RWPE1 (cell line): ENCODE measurements at places on chromosomes 5 and 9.

DNA sequence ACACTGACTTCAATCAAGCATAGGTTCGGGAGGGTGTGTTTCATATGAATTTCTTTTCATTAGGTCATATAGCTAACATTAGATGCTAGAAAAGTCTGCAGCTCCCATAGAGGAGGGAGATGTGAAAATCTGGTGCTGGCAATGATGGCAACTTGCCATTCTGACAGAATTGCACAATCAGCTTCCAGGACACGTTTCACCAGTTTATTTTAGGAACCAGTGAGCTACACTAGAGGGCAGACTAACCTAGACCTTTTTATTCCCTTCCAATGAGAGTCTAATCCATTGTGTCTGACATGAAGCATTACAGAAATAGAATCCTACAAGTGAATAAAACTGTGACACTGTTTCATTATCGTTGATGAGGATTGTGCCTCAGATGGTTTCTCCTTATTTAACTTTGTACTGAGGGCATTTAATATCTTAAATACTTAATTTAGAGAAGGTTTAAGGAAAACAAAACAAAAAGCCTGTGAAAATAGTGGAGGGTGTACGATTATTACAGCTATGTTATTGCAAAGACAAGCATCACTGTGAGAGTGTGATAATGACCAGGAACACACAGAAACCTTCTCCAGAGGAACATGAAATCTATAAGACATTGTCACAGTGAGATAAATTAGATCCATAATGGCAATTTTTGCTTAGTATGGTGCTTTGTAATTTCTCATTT, 363.3 kb upstream of the RPS23 start:
- DNase-seq, result peak; percentile 90

GRCh38 chr5:151047814-151048425, 27.5 kb downstream of the GPX3 start:
- no peak for DNase-seq

DNA sequence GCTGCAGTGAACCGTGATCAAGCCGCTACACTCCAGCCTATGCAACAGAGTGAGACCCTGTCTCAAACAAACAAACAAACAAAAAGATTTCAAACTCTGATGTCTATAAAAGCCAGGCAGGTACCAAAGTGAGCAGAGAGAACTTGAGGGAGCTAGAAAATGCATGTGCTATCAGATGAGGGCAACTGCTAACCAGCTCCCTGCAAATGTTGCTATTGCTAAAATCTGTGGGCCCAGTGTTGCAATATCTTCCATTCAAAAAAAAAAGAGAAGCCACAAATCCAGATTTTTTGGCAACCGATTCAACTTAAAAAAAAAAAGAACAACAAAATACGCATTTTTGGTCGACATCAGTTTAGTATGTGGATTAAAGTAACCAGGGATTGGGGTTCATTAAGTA, 5.5 kb downstream of the UBE2D2 start:
- no peak for DNase-seq

GRCh38 chr9:117555964-117556629, 141.2 kb upstream of the ASTN2 start:
- DNase-seq, result no peak

GRCh38 chr5:59847586-59847985, 45.9 kb downstream of the PDE4D start:
- DNase-seq, result no peak

DNA sequence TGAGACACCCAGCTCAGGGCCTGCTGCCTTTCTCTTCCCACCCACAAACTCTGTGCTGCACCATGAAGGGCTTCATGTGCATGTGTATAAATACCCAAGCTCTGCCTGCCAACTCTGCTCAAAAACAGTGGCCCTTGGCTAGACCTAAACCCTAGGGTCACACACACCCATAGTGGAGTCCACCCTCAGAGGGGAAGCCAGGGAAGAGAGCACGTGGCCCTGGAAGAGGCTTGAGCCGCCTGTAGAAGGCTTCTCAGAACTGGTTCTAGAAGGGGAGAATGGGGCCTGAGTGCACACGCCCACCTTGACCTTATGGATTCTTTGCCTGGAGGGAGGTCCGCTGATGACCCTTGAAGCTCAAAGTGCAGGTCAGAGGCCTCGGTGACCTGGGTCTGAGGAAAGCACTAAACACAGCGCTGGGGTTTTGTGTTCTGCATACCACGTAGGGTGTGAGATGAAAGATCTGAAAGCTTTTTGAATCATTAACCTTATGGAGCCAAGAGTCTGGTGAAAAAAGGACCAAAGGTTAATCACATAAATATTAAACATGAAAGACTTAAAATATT, 60.6 kb downstream of the CYFIP2 start:
- DNase-seq, result no peak

DNA sequence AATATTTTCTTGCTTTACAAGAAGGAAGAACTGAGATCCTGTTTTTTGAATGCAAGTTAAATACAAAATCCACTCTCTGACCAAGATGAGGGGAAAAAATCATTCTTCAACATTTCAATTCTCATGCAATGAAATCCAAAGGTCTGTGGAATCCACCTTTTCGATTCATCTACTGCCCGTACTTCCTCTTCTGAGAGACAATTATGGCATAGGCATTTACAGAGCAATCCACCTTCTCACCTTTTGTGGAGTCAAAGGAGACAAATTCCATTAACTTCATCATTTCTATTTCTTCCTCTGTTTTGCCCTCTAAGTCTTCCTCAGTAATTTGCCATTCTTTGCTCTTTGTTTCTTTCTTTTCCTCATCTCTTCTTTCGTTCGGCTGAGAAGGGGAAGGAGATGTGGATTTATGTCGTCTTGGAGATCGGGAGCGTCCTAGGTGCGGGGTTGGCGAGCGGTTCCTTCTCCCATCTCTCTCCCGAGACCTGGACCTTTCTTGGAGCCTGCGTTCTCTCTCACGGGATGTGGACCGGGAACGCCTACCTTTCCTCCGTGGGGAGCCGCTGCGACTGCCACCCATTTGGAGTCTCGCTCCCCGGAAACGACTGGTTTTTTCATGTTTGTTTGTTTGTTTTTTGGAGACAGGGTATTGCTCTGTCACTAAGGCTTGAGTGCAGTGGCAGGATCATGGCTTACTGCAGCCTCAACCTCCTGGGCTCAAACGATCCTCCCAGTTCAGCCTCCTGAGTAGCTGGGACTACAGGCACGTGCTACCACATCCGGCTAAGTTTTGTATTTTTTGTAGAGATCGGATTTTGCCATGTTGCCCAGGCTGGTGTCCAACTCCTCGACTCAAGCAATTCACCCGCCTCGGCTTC, 24.3 kb upstream of the AFF4 start:
- no peak for DNase-seq
